ENCODE measurements at places on chromosomes 16 and 17.

DNA sequence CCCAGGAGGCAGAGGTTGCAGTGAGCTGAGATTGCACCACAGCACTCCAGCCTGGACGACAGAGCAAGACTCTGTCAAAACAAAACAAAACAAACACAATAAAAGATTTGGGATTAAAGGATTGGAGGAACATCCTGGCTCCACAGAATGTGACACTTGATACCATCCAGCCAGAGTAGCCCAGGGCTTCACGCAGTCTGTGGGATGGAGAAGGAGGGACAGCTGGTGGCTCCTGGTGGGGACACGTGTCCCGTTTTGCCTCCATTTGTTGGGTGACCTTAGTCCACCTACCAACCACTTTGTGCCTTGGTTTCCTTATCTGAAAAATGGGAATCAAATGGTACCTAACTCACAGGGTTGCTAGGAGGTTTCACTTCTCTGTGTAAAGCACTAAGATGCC, 12.4 kb upstream of the CYB561 start:
- DNase-seq, result no peak

DNA sequence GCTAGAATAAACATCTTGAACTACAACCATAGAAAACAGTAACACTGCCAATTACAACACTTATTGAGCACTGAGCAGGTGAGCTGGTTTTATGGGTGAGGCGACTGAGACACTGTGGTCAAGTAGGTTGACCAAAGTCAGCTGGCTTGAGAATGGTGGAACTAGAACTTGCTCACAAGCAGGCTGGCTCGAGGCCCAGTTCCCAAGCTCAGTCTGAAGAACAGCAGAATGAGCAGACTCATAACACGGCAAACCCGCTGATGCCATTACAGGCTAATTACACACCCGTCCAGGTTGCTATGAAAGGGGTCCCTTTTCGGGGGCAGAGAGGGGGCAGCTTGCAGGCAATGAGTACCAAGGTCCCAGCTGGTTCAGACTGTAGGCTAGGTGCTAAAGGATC, 6.5 kb downstream of the ZZEF1 start:
- no peak for DNase-seq

DNA sequence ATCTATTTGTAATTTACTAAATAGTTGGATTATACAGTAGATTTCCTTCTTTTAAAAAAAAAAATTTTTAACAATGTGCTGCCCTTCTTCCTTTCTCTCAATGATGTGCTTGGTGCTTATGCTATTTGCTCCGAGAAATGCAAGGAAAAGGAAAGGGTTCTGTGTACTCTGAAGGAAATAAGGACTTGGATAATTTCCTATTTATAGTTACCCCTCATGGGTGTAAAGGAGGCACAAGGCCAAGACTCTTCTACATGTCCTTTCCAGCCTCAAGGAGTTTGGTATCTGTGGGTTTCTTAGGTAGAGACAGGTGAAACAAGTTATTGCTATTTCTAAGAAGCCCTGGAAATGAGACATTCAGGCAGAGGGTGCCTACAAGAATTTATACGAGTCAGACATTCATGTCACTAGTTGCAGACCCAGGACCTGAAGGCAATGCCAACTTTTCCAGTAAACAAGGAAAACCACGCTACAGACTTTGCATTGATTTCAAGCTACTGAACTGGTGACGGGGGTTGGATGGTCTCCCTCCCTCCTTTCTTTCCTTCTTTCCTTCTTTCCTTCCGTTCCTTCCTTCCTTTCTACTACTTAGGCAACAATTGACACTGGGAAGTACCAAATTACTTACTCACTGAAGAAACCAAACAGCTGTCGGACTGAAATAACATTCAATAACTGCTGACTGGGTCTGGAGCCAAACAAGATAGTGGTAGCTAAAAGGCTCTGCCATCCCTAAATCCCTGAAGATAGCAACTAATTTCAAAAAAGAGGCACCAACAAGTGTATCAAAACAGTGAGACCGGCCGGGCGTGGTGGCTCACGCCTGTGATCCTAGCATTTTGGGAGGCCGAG, 33.8 kb upstream of the GHDC start:
- no peak for DNase-seq

DNA sequence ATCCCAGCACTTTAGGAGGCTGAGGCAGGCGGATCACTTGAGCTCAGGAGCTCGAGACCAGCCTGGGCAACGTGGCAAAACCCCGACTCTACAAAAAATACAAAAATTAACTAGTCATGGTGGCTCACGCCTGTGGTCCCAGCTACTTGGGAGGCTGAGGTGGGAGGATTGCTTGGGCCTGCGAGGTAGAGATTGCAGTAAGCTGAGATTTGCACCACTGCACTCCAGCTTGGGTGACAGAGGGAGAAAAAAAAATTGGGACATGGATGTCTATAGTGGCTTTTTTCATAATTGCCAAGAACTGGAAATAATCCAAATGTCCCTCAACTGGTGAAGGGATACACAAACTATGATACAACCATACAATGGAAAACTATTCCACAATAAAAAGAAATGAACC, 28.6 kb downstream of the OSBPL7 start:
- DNase-seq, result no peak

GRCh38 chr16:3762107-3762750, 44.9 kb upstream of the TRAP1 start:
- no peak for DNase-seq

GRCh38 chr17:43832168-43832975, 574 bp downstream of the MPP3 start:
- no peak for DNase-seq

- DNase-seq, result no peak
Measured at GRCh38 chr17:61416540-61417363, 17.1 kb downstream of the TBX2 start.

- no peak for DNase-seq
Measured at GRCh38 chr17:55319933-55320593, 55.3 kb downstream of the HLF start.

- DNase-seq, result no peak
Measured at GRCh38 chr16:1791256-1791942, 2.1 kb downstream of the IGFALS start.

DNA sequence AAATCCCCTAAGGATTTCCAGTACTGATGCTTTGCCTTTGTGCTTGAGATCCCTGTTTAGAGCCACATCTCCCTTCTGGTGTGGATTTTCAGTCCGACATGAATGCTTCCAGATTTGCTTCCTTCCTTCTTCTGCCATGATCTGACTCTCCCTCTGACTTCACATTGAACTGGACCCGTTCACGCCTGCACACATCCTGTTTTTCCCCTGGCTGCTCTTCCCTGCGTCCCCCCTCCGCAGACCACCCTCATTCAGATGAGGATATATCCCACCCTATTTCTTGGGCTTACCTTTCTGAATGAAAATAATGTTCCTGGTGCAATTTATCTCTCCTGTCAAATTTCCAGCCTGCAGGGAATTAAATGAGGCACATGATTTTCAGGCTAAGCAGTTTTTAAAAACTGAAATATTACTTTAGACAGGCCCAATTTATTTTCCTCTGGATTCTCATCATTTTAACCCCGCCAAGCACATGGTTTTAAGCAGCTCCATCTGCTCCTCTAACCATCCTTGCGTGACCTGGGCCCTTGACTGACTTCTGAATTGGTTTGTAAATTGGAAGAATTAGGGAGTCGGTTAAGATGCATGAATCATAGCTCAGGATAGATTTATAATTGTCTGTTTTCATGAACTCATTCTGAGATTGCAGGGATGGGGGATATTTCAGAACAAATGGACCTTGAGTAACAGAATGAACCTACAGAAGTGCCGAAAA, 59.2 kb downstream of the BMERB1 start:
- no peak for DNase-seq

DNA sequence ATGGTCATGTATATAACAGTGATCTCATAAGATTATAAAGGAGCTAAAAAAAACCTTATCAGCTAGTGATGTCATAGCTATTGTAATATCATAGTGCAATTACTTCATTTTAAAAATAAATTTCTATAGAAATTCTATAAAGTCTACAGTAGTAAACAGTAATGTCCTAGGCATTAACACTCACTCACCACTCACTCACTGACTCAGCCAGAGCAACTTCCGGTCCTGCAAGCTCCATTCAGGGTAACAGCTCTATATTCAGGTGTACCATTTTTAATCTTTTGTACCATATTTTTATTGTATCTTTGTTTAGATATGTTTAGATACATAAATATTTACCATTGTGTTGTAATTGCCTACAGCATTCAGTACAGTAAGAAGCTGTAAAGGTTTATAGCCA, 524.4 kb upstream of the CDH5 start:
- DNase-seq, result no peak

- no peak for DNase-seq
Measured at GRCh38 chr17:12388226-12388625, 277.5 kb upstream of the MYOCD start.

DNA sequence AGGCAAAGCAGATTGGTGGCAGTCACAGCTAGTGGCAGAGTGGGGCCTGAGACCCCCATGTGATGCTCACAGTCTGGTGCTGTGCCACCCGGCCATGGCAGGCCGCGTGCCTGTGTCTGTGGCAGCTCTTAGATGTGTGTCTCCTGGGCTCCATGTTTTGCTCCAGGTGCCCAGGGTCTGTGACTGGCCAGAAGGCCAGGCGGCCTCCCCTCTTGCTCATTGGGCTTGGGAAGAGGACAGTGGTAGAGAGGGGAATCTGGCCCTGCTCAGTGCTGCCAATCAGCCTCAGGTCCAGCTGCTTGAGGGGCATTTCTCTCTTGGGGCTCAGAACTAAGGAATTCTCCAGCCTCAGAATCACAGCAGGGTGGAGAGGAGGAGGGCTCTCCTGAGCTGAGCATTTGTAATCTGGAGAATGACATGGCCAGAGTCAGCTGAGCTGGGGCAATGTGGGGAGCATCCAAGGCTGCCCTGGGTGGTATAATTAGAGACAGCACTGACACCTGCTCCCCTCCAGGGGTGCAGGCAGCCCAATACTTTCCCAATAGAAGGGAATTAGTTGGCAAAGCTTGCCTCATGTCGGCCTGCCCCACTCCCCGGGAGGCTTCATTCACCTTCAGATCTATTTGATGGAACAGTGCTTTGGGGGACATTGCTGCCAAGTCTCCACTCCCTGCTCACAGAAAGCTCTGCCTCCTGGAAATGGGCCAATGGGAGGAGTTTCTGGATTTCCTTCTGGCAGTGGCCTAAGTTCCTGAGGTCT, 2.7 kb upstream of the LASP1NB start:
- no peak for DNase-seq

DNA sequence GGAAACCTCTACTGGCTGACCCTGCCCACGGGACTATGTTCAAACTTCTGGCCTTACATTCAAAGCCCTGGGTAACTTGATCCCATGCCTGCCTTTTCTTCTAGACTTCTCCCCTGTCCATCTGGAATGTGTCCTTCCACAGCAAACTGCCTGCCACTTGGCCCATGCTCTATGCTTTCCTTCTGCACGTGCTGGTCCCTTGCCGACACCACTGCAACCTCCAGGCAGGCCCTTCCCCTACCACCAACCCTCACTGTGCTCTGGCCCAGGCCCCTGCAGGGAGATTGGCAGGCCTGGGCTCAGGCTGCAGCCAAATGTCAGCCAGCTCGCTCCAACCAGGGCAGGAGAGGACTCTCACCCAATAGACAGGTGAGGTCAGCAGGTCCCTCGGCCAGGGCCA, 11.0 kb downstream of the HSD11B2 start:
- no peak for DNase-seq

- no peak for DNase-seq
Measured at GRCh38 chr16:23516366-23517137, 6.3 kb upstream of the GGA2 start.

DNA sequence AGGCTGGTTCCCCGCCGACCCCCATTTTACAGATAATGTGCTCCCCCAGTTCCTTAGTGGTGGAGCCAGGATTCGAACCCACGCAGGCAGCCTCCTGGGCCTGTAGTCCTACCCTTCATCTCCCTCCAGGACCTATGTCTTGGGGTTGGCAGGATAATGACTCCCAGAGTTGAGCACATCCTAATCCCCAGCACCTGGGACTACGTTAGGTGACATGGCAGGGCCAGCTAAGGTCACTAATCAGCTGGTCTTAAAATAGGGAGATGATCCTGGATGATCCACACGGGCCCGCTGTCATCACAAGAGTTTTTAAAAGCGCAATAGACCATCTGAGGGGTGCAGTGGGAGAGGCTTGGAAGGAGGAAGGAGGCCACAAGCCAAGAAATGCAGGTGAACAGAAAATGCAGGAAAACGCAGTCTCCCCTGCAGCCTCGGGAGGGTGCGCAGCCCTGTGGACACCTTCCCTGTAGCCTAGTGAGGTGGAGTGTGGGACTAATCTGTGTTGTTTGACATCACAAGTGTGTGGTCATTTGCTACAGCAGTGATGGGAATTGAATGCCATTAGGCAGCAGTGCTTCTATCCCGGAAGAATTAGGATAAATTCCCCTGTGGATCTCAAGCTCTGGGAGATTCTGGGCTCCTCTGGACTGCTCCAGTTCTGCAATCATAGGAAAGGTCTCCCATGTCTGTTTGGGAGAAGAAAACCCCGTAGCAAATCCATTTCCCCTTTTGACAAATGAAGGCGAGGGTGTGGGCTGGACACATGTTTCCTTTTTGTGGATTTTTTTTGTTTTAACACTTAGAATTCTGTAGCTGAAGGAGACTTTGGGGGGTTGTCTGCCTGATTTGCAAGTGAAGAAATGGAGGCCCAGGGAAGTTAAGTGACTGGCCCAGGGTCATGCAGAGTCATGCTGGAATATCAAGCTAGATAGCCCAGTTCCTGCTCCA, 297.7 kb downstream of the SEC14L1 start:
- no peak for DNase-seq

- DNase-seq, result no peak
Measured at GRCh38 chr17:3980381-3981014, 16.3 kb upstream of the ATP2A3 start.

DNA sequence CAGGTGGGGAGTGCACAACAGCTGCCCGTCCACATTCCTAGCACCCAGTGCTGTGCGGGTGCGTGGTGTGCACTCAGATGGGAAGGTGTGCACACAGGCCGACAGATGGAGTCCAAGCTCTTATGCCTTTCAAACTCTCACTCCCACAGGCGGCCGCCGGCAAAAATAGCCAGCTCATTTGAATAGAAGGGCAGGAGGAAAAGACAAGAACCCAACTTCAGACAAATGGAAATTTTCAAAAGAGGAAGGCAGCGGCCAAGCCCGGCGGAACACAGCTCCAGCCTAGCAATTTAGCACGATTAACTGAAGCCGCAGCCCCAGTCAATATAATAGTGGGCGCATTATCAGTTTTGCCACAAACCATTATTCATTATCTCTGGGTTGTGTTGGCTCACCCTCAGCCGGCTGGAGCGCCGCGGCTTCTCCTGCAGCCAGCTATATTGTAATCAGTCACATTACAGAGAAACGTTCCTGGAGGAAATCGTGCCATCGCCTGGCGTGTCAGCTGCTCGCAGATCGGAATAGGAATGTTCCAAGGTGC, 103.9 kb upstream of the SEC14L1 start:
- DNase-seq, result no peak

GRCh38 chr16:81311762-81312161, 3.0 kb upstream of the GAN start:
- DNase-seq, result no peak

All from stimulated activated CD4-positive, alpha-beta T cell treated with anti-CD3 and anti-CD28 coated beads, TNF-alpha, amount 100 ng/mL, for 48 hours (primary cell).